ENCODE measurements at places on chromosomes 6 and 20. TPM values are rescaled to one million over a fixed set of nuclear protein-coding genes. Genes with fewer than 3 reads are reported as not detected.

DUSP15 gene
- polyA plus RNA-seq = 1.7 TPM

DNA sequence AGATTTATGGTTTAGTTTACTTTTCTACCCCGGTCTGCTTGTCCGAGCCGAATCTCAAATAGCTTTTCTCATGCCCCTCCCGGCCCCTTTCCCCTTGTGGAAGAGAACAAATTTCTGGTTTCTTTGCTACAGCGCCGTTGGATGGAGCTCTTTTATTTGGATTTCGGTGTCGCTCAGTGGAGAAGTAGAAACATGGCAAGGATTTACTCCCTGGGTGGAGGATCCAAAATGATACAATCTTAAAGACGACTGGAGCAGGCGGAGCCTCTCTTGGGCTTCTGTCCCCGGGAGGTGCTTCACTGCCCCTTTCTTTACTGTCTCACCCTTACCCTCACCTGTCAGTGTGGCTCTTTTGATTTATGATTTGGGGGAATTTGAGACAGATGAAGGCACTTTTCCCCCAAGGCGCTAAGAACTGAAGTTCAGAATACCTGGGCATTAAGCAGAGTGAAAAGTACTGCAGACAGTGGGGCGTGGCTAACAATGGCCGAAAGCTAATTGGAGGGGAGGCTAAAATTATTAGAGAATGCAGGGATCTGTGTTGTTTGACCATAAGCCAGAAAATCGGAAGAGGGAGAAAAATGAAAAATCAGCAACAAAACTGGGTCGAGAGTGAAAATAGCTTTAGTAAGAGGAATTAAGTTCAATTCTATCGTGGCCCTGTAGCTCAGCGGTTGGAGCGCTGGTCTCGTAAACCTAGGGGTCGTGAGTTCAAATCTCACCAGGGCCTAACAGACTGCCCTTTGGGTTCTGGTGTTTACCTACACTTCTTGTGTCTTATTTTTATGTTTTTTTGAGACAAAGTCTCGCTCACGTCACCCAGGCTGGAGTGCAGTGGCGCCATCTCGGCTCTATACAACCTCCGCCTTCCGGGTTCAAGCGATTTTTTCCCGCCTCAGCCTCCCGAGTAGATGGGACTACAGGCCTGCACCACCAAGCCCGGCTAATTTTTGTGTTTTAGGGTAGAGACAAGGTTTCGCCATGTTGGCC, 145.1 kb upstream of the ZNF184 start:
- DNase-seq = no peak

DNA sequence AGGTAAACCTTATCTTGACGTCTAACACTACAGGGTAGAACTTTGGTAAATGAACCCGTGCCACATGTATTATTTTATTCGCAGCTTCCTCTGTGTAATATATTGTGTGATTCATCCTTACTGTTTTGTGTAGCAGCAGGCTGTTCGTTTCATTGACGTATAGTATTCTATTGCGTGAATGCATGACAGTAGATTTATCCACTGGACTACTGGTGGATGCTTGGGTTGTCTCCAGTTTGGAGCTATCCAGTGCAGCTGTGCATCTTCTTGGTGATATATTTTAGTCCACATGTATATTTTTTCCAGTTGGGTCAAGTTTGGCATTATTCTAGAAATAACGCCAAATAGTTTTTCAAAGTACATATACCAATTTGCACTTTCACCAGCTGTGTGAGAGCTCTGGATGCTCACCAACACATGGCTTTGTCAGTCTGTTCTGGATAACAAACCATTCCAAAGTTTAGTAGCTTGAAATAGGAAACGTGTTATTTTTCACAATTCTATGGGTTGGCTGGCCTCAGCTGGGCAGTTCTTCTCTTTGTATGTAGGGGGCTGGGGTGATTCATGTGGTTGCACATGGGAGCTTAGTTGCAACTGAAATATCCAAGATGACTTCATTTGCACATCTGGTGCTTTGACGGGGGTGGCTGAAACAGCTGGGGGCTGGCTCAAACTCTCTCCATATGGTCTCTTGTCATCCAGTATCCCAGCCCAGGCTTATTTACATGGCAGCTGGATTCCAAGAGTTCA, 9.3 kb downstream of the ECT2L start:
- DNase-seq = peak; percentile 67

GRCh38 chr6:129671442-129672340, 38.3 kb downstream of the ARHGAP18 start:
- no peak for DNase-seq

DNA sequence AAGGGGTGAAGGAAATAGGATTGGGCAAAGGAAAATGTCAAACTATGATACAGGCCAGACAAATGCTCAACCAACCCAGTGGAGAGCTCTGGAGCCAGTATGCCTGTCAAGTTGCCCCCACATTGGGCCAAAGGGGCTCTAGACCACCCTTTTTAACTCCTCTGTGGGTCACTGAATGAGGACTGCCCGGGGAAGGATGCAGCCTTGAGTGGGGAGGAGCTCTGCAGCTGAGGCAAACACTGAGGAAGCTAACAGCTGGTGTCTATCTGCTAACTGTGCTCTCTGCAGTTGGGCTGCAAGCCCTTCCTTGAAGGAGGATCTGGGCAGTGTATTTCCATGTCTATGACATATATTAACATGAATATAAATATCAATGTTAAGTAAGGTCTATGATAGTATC, 98.4 kb upstream of the PRSS16 start:
- no peak for DNase-seq

FBXO30 gene
- polyA plus RNA-seq = 12.1 TPM

- DNase-seq = peak; percentile 63
Measured at GRCh38 chr20:44736170-44737021, 9.3 kb upstream of the KCNK15 start.

RIMS4 gene
- polyA plus RNA-seq = 7.6 TPM

- no peak for DNase-seq
Measured at GRCh38 chr6:101397199-101397598, 3.7 kb downstream of the GRIK2 start.

BPIFB1 gene
- polyA plus RNA-seq = not detected

GRCh38 chr6:57004292-57004691, 42.2 kb upstream of the KIAA1586 start:
- DNase-seq = no peak

DNA sequence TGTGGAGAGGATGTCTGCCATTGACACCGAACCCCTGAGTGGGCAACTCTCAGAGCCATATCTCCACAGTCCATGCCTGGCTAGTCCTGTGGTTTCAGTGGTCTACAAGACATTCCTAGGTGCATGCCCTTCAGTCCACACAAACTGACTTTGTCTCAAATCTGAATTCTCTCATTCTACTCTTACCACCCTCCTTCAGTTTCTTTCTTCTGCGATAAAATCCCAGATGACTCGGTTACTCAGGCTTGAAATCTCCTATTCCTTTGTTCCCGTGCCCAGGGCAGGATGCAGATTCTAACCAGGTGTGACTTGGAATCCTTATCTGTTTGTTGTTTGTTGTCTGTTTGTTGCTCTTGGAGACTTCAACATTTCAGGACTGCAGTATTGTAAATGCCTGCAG, 9.3 kb downstream of the CDS2 start:
- DNase-seq = no peak

- no peak for DNase-seq
Measured at GRCh38 chr6:142838821-142839685, 105.9 kb downstream of the HIVEP2 start.

DNA sequence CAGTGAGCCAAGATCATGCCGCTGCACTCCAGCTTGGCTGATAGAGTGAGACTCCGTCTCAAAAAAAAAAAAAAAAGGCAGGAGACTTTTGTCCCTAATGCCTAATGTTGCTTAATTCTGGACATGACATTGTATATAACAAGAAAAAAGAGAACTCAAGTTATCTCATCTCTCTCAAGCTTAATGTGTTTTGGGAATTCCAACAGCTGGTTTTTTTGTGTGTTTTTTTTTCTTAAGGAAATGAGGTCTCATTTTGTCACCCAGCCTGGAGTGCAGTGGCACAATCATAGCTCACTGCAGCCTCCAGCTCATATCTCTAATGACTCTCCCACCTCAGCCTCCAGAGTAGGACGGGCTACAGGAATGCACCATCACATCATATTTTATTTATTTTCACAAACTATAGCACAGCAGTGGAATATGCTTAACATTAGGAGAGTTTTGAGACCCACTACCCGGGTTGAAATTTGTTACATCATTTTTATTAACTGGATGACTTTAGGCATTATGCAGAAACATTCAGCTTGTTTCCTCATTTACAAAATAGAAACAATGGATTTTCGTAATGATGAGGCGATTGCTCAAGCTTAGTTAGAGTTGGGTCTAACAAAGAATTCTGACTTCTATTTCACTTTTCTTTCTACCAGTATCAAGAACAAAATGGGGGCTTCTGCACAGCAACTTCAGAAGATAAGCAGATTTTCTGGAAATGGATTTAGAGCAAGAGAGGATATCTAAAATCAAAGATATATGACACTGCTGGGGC, 104.1 kb upstream of the BTN3A2 start:
- no peak for DNase-seq

DNA sequence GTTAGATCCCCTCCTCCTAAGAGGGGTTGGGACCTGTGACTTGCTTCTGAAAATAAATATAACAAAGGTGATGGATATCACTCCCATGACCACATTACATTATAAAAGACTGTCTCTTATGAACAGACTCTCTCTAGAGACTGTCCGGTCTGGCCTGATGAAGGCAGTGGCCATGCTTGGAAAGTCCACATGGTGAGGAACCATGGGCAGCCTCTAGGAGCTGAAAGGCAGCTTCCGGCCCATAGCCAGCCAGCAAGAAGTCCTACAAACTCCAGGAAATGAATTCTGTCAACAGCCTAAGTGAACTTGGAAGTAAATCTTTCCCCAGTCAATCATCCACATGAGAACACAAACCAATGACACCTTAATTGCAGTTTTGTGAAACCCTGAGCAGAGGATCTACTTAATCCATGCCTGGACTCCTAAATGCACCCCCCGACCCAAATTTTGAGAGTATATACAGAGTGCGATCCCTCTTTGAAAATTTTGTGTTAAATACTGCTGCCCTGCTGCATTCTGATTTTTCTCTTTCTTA, 2.2 kb upstream of the POPDC3 start:
- DNase-seq = no peak

DNA sequence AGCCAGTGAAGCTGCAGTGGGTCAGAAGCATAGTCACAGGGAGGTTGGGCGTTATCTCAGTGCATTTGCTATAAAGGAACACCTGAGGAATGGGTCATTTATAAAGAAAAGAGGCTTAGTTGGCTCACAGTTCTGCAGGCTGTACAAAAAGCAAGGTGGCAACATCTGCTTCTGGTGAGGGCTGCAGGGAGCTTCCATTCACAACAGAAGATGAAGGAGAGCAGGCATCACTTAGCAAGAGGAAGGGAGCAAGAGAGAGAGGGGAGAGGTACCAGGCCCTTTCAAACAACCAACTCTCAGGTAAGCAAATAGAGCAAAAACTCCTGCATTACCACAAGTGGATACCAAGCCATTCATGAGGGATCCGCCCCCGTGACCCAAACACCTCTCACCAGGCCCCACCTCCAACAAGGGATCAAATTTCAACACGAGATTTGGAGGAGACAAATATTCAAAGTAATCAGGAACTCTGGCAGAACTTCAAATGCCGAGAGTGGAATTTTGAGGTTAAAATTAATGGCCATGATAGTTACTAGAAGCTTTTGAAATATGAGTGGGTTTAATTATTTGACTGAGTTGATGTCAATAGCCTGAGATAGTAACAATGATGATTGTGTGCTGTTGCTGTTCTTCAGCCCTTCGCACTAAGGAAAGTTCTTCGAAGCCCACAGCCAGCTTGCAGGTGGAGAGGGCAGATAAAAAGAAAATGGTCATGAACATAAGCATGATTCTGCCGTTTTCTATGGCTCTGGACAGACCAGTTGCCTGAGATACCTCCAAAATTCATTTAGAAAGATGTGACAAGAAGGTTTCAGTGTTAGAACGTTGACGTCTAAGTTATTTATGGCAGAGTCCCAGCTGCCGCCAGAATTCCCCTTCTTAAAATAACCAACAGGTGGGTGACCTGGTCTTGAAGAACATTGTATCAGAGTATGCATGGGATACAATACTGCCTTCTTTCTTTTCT, 55.3 kb upstream of the ADTRP start:
- no peak for DNase-seq

UBE2C gene
- 27.1 TPM for polyA plus RNA-seq

DNA sequence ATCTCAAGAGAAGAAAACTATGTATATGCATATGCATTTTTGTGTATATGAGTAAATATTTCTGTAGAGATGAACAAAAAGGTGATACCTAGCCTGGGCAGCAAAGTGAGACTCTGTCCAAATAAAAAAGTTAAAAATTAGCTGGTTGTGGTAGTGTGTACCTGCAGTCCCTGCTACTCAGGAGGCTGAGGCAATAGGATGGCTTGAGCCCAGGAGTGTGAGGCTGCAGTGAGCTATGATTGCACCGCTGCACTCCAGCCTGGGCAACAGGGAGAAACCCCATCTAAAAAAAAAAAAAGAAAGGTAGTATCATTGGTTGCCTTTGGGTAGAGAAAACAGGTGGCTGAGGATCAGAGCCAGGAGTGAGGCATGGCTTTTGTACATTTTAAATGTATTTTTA, 50.9 kb downstream of the KLHL31 start:
- no peak for DNase-seq

DNA sequence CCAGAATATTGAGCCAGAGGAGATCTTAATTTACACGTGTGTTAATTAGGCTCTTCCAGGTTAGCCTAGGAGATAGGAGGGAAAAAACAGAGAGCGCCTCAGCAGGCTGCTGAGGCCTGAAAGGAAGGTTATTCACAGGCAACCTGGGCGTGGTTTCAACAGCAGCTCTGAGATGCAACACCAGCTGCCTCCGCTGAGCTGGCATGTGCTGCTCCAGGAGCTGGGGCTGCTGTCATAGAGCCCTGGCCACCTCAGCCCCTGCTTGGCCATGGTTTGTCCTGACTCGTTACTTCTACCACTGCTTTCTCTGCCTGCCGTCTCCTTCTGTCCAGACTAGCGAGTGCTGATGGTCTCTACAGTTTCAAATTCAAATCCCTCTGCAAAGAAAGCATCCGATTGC, 32.4 kb upstream of the RPP40 start:
- no peak for DNase-seq

KIAA1586 gene
- polyA plus RNA-seq = 12.7 TPM

- DNase-seq = no peak
Measured at GRCh38 chr6:155434829-155435423, 20.7 kb downstream of the NOX3 start.

- no peak for DNase-seq
Measured at GRCh38 chr6:137260217-137260616, 41.0 kb upstream of the IFNGR1 start.

THEMIS gene
- not detected for polyA plus RNA-seq

GRCh38 chr6:140744659-140745320, 1370.3 kb upstream of the CITED2 start:
- no peak for DNase-seq
